ENCODE measurements at places on chromosomes 2 and 18.

- DNase-seq, result no peak
These were observed 88.4 kb upstream of the RND3 start for GRCh38 chr2:150575861-150576260.

DNA sequence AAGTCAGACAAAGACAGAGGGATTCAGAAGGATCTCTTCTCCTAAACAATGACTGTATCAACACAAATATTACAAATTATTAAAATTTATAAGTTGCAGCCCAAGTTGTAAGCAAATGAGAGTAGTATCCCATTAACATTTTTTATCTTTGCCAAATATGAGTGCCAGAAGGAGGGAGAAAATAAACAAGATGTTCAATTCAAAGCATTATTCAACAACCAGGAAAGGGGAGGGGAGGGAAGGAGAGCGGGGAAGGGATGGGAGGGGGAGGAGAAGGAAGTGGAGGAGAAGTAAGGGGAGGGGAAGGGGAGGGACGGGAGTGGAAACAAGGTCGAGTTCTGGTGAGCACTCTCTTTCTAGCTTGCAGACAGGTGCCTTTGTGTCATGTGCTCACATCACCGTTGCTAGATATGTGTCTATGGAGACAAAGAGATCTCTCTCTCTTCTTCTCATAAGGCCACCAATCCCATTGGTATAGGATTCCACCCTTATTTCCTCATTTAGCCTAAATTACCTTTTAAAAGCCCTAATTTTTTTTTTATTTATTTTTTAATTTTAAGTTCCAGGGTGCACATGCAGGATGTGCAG is 679.6 kb upstream of the CHAC2 start:
- DNase-seq, result no peak

GRCh38 chr18:31241900-31242409 is 76.0 kb upstream of the DSG1 start:
- DNase-seq, result no peak

GRCh38 chr2:239829326-239829725 is 195.8 kb downstream of the NDUFA10 start:
- DNase-seq, result no peak

DNA sequence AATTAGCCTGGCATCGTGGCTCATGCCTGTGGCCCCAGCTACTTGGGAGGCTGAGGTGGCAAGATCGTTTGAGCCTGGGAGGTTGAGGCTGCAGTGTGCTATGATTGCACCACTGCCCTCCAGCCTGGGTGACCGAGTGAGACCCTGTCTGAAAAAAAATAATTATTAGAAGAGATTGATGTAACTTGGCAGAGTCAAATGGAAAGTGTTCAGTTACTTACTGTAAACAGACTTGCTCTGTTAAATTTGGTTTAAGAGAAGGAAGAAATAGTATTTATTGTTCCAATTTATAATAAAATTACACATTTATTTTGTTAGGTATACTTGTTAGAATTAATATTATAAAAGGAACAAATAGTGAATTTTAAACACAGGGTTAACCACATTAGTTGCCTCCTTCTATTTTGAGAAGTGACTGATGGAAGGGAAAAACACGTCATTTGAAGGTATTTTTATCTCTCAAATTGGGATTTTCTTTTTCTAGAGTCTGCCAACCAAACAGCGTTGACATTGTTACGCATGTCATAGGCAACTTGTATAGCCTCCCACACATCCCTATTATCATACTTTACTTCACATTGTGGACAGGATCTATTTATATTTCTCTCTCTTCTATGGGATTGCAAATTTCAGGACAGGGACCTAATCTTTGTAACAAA is 118.8 kb upstream of the B3GNT2 start:
- no peak for DNase-seq

GRCh38 chr18:77366720-77367641 is 117.3 kb downstream of the GALR1 start:
- DNase-seq, result no peak

GRCh38 chr2:134911400-134911785 is 7.2 kb upstream of the CCNT2 start:
- DNase-seq, result no peak

DNA sequence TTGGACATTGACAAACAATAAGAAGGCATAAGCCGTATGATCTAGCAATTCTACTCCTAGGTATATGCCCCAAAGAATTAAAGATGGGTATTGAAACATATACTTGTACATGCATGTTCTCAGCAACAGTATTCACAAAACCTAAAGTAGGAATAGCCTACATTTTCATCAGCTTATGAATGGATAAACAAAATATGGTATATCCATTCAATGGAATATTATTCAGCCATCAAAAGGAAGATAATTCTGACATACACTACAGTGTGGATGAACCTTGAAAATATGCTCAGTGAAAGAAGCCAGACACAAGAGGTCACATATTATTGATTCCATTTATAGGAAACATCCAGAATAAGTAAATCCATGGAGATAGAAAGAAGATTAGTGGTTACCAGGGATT is 56.0 kb downstream of the CELF4 start:
- no peak for DNase-seq

DNA sequence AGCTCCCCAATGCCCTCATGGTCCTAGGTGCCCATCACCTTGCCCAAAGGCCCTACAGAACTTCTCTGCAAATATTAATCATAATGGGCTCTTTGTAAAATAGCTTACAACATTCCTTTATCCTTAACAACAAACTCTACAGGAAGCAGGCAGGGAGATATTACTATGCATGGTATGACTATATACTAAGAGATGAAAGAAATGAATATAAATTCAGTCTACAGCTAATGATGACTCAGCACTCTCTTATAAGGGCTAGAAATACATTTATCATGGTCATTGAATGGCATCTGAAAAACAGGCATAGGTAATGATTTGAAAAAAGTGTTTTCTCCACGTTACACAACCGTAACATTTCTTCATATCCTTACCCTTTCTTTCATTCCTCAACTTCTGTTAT is 254.8 kb upstream of the DSEL start:
- DNase-seq, result no peak

GRCh38 chr2:127679680-127680361 is 4.5 kb upstream of the LIMS2 start:
- no peak for DNase-seq

DNA sequence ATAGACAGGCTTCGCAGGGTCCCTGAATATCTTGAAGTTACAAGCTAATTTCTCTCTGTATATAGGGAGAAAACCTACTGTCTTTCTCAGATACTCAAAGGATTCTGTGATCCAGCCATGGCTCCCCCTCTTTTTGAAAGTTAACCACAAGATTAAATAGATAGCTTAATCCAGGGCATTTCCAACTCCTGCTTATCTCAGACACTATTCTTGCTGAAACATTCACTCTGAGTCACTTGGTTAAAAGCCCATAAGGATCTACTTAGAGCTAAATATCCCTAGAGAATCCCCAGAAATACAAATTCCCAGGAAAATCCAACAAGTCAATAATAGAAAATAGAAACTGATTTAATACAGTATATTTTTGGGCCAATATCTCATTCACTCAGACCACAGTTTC is 179.1 kb upstream of the LYPD1 start:
- DNase-seq, result no peak

GRCh38 chr18:55534547-55534946 is 53.4 kb downstream of the TCF4 start:
- DNase-seq, result peak; percentile 23

DNA sequence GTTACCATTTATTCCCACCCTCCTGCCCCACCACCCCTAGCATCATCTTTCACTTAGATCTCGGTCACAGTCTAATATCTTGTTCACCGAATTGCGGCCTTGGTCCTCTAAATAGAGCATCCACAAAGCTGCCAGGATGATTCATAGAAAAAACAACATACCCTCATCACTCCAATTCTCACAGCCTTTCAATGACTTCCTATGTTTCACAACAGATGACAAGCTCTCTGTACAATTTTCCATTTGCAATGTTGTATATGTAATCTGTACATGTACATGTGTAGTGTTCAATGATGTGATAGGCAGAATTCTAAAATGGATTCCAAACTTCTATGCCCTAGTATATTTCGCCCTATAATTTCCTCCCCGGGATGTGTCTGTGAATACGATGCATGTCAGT is 675.6 kb upstream of the CELF4 start:
- DNase-seq, result no peak

DNA sequence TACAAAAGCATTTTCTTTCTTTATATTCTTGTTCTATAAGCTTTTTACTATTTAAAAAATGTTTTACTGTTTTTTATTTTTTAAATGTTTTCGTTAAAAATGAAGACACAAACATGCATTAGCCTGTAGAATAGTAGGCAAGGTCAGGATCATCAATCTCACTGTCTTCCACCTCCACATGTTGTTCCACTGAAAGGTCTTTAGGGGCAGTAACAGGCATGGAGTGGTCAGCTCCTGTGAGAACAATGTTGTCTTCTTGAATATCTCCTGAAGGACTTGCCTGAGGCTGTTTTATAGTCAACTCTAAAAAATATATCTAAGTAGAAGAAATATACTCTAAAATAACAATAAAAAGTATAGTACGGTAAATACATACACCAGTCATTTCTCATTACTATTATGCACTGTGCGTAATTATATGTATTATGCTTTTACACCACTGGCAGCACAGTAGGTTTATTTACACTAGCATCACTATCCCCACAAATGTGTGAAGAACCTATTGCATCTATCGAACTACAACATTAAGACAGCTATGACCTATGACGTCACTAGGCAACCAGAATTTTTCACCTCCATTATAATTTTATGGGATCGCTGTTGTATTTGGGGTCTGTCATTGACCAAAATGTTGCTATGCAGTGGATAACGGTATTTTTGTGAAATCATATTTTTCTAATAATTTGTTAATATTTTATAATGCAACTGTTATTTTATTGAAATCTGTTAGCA is 764.3 kb downstream of the METTL4 start:
- DNase-seq, result no peak

DNA sequence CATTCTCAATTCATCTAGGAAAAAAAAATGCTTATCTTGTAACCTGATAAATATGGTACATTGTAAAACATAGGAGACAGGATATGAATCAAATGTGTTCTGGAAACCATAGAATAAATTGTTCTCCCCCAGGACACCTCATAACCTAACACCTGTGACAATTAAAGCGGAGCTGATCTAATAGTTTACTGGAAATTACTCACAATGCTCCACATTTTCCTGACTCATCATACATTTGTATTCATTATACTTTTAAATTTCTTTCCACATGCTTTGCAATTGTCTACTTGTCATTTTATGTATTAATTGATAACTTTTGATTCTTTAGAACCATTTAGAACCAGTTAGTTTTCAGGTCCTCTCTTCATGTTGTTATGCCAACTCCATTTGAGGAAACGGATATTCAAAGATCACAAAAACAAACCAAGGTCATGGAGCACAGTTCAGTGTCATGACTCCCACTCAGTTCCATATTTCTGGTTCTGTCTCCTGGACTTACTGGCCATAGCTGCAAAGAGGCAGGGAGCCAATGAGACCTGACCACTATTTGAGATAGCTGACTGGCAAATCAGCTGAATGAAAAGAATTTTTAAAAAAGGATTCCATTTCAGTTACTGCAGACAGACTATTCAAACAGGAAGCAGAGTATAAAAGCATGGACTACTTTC is 128.5 kb downstream of the CALCRL start:
- DNase-seq, result peak; percentile 4

GRCh38 chr18:39025531-39025930 is 1459.9 kb upstream of the CELF4 start:
- DNase-seq, result no peak

GRCh38 chr2:239196474-239197021 is 204.3 kb downstream of the HDAC4 start:
- DNase-seq, result no peak

DNA sequence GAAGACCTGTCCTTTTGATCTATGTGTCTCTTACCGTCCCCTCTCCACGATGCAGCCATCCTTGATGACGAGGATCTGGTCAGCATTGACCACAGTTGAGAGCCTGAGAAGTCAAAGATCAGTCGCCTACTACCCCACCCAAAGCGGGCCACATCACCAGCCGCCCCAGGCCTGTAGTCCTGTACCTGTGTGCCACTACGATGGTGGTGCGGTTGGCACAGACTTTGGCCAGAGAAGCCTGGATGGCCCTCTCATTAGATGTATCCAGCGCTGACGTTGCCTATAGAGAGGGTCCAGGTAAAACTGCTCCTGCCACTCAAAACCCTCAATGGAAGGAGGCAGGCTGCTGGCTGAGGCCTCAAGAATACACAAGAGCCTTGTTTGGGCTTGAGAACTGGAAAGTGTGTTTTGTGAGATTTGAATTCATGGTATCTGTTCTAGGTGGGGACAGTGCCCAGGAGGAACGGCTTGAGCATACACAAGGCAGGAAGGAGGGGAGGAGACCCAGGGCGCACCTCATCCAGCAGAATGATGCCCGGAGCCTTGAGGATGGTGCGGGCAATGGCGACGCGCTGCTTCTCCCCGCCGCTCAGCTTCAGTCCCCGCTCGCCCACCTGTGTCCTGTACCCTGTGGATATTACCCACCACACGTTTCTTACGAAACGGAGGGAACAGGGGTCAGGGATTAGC is 3.8 kb downstream of the ZFAND2B start:
- no peak for DNase-seq

DNA sequence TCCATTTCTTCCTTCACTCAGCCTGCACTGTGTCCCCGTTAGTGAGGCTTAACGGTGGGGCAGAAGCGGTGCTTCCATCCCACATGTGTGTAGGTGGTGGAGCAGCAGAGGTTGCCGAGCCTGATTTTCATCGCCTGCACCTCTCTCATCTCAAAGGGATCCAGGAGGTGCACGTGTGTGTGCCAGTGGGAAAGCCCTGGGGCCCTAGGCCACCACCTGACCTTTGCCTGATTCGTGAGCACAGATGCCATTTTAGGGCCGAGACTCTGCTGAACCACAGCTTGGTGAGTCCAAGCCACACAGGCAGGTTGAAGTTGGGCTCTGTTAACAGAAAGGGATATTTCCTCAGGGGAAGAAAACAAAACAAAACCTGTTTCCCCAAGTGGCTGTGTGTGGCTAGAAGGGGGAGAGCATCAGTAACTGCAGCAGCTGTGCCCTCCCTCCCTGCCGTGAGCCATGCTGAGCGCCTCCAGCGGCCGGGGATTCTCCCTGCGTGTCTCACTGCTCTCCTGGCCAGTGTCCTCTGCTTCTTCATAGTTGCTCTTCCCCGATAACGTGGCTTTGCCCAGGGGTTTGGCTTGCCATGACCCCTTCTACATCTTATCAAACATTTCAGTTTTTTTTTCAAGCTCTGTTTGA is 81.5 kb downstream of the MAPRE2 start:
- no peak for DNase-seq

DNA sequence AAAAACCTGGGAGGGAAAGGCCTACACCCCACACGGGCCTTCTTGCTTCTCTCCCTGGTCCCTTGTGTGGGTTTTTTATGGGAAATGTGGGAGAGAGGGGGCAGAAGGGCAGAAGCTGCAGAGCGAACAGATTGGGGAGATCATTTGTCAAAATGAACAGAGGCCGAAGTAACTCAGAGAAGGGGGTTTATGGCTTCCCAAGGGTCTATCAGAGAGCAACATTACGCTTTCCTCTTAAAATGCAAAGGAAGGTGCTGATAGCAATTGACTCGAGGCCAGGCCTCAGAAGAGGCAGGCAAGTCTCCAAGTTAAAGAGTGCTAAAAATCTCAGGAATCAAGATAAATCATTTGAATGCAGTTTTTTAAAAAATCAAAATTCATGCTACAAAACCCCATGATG is 101.5 kb downstream of the SGPP2 start:
- no peak for DNase-seq

- no peak for DNase-seq
These were observed 81.0 kb upstream of the STK39 start for GRCh38 chr2:168328421-168328820.

Measured in inflammatory macrophage treated with lipopolysaccharide for 4 hours (primary cell).